ENCODE measurements at places on chromosomes 3 and 15.

GRCh38 chr3:32239307-32240158 is 1.1 kb downstream of the CMTM8 start:
- DNase-seq: no peak

DNA sequence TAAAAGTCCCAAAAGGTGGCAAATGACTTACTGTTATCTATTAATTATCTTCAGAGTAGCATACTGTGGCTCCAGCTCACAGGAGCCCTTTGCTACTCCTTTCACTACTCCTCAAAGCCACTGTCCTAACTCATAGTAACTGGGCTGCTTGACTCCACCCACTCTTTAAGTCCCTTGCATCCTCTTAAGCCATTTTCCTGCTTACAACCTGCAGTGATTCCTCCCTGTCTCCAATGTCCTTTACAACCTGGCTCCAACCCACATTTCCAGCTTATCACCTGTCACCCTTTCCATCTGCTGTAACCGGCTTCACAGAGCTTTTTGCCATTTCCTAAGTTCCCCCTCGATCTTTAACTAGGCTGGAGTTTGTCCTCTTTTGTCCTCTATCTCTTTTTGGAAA is 388.1 kb downstream of the FGF12 start:
- DNase-seq: no peak

GRCh38 chr3:13839253-13839652 is 40.6 kb downstream of the WNT7A start:
- DNase-seq: no peak

DNA sequence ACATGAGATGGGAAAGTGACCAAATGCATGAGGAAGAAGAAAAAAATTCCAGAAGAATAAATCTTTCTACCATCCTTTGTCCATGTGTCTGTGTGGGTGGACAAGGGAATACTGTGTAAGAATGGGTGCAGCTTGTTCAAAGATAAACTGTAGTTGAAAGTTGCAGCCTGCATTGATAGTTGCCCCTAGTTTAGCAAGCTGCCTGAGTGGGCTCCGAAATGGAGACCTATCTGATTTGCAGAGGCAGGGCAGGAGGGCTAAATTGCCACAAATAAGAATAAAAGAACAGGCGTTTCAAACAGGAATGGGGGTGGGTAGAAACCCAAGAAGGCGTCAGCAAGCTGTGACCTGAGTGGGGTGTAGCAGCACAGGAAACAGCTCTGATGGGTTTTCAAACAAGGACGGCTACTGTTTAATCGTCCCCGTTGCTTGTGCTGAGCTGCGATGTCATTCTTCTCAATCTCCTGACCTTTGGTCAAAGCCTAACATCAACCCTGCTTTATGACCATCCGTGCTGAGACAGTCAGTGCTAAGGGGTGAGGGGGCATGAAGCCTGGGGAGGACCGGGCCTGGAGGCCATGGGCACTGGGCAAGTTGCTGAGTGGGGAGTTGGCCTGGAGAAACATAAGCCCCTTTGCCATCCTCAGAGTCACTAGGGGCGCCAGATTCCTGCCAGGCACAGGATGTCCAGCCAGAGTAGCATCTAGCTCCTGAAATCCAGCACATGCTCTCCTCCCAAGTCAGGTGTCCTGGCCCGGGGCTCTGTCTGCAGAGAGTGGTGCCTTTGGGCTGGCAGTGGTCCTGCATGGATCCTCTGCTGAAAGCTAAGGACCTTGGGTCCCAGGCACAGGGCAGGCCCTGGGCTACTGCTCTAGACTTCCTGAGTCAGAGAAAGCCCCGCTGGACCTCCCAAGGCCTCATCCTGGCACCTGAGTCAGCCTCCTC is 19.2 kb upstream of the C15orf39 start:
- peak; percentile 29 for DNase-seq

- DNase-seq: no peak
Measured at GRCh38 chr3:153744889-153745288, 376.3 kb upstream of the ARHGEF26 start.

DNA sequence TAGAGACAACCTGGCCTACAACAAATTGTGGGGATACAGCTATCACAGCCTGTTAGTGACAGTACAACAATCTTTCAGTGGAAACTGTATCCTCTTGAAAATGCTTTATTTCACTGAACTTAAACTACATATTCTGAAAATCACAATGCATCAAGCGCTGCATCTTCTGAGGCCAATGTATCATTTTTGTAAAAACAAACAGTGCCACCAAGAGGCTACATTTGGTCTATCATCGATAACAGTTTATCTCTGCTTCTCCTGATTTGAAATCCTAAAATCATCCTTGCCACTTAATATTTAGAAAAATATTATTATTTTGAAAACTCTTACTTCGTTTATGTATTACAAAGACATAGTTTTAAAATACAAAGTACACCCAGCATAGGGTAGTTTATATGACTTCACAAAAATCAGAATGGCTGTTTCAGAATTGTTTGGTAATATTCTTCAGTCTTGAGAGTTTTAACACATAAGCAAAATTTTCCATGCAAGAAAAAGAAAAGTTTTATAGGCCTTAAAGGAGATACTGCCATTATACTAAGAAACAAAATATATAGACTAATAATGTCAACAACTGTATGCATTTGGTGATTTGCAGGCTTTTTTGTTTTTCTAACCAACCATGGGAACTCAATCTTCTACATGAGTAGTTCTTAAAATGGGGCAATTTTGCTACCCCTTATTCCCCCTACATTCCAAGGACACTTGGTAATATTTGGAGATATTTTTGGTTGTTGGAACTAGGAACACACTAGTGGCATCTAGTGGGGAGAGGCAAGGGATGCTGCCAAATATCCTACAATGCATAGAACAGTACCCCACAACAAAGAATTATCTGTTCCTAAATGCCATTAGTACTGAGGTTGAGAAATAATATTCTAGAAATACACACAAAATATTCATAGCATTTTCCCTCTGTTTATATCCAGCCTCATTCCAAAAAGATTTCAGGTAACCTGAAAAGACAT is 42.3 kb downstream of the WDR72 start:
- peak; percentile 0 for DNase-seq

DNA sequence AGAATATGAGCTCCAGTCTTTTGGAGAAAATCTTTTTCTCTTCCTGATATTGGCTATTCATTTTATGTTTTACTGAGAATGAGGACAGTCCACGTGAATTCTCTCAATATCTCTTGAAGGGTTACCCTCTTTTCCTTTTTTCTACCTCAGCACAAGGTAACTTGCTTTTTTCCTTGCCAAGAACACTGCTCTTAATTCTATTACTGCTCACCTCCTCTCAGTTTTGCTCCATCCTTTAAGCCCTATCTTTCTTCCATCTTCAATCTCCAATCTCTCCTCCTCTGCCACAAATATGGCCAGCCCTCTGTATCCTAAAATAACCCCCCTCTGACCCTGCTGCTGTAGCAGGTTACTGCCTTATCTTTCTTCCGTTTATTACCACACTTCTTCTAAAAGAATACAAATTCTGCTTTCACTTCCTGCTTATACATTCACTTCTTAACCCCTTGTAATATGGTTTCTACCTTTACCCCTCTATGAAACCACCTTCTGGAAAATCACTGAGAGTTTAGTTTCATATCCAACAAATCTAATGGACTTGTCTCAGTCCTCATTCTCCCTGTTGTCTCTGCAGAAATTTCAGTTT is 89.0 kb downstream of the NFKBIZ start:
- no peak for DNase-seq

GRCh38 chr3:38454884-38455638 is 1.4 kb downstream of the ACVR2B start:
- peak; percentile 36 for DNase-seq

DNA sequence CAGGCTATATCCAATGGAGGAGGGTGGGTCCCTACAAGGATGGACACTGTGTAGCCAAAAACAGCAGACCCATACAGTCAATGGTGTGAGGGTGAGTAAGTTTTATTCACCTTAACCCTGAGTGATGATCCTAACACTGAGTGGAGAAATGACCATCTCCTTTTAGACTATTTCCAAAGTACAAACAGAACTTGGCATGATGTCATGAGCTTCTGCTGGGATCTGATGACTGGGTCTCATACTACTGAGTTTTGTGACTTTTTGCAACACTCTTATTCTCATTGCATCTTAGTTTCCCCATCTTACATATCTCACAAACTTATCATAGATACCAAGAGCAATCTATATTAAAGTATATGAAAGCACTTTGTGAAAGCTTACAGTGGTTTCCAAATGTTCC is 330.3 kb upstream of the CFAP20DC start:
- no peak for DNase-seq

DNA sequence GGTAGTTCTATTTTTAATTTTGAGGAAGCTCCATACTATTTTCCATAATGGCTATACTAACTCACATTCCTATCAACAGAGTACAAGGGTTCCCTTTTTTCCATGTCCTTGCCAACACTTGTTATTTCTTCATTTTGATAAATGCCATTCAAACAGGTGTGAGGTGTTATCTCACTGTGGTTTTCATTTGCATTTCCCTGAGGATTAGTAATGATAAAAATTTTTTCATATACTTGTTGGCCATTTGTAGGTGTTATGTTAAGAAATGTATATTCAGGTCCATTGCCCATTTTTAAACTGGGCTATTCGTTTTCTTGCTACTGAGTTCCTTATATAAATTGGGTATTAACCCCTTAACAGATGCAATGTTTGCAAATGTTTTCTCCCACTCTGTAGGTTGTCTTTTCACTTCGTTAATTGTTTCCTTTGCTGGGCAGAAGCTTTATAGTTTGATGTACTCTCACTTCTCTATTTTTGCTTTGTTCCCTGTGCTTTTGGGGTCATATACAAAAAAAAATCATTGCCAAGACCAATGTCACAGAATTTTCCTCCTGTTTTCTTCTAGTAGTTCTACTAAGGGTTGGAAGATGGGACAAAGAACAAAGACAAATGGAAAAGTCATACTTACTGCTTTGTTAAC is 11.0 kb upstream of the VPS39 start:
- no peak for DNase-seq

GRCh38 chr15:44158111-44158510 is 37.0 kb downstream of the FRMD5 start:
- DNase-seq: peak; percentile 13

DNA sequence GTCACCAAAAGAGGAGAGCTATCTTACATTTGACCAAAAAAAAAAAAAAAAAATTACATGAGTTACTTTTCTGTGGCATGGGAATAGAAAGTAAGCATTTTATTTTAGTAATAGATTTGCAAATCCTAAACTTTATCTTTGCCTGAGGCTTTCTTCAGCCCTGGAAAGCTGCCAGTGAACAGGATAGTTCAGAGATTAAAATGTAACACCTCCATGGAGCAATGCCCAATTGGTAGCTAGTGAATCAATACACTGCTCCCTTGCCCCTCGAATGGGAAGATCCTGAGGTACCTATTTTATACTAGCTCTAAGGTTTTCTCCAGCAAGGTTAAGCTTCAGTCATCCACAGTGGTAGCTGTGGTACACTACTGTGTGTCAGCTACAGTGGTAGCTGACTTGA is 867.1 kb downstream of the NAALADL2 start:
- DNase-seq: no peak

DNA sequence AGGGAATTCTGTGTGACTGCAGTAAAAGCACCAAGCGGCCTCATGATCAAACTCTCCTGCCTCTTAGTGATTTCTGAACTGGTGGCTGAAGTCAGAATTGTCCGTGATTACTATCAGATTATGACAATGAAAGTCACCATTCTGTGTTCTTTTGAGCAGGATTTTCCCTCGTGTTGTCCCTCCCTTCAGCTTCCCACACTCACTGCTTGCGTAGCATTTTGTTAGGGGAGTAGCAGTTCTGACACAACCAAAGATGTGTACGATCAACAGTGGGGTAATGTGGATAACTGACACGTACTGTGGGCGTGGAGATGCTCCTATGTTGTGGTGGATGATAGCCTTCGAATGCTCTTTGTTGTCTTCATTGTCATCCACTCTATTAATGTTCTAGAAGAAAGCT is 67.8 kb upstream of the ICE2 start:
- no peak for DNase-seq

DNA sequence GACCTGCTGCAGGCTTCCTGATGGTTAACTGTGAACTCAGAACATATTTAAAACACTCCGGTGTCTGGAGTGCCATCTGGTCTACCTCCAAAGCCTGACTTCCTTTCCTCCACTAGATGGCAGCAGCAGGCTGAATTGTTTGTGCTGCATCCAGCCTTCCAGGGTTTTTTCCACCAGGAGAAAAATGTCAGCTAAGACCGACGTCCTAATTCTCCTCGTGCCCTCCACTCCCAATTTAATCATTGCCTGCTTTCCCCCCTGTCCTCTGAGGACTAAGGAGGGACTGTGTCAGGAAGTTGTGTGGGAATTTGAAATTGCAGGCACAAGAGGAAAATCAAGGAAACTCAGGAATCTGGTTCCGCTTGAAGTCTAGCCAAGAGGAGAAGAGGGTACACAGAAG is 165.2 kb upstream of the UMPS start:
- peak; percentile 83 for DNase-seq

DNA sequence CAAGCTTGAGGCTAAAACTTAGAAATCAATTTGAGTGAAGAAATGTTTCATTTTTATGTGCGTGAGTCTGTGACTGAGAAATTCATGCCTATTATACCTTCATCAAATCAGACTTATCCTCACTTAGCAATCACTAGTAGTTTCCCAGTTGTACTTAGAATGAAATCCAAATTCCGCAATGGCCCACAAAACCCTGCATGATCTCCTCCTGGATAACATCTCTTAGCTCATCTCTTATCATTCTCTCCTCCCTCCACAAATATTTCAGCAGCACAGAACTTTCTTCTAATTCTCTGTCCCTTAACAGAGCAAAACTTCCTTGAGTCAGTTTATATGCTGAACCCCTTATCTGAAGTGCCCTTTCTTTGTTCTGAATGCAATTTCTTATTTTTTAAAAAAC is 198.8 kb upstream of the TGFBR2 start:
- DNase-seq: no peak

GRCh38 chr3:184872200-184872599 is 60.2 kb downstream of the VPS8 start:
- no peak for DNase-seq

GRCh38 chr3:87247430-87247773 is 20.3 kb downstream of the CHMP2B start:
- DNase-seq: no peak

DNA sequence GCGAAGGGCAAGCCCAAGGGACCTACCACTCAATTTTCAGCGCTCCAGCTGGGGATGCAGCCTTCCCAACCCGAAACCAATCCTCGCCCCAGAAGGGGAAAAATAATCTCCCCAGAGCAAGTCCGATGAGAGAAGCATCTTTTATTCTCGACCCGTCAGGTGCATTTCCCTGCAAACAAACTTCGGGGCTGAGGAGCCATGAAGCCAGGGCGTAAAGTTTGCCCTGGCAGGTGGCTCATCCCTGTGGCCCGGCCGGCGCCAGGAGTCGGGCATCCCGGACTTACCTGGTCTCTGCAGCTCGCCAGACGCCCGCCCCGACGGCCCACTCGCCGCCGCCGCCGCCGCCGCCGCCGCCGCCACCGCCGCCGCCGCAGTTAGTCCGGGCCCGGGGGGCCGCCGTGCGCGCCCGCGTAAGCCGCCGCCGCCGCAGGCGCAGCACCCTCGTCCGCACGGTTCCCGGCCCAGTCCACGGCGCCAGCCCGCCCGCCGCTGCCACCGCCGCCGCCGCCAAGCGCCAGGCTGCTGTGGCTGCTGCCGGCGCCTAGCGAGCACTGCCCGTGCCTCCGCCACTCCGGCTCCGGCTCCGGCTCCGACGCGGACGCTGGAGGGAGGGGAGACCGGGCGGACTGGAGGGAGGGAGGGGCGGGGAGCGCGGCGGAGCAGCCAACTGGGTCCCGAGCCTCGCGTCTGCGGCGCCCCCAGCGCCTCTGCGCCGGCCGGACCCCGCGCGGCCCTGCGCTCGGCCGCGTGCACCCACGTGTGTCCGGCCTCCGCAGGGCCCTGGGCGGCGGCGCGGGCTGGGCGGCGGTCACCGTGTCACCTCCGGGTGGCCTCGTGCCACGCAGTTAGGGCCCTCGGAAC is at the start of gene CNTN3:
TSS of gene CNTN3 (minus strand) at position 553 of the 861 bp plus-strand sequence. CDS start 93,547 bp downstream, outside the sequence.
- DNase-seq: peak; percentile 42

Measured in fibroblast of pulmonary artery (primary cell).